ENCODE measurements at places on chromosomes 7 and 10. TPM values are rescaled to one million over a fixed set of nuclear protein-coding genes. Genes with fewer than 3 reads are reported as not detected.

- no peak for DNase-seq
- H3K4me3 ChIP-seq = no peak overlapping the region
- no peak overlapping the region for H3K27ac ChIP-seq
Measured at GRCh38 chr7:127514499-127514898, 70.9 kb downstream of the GCC1 start.

- DNase-seq = no peak
- H3K27ac ChIP-seq = no peak overlapping the region
- H3K4me3 ChIP-seq = no peak overlapping the region
- H3K36me3 ChIP-seq = no peaks in the 10 kb centered on the region
- no peaks in the 10 kb centered on the region for H3K27me3 ChIP-seq
Measured at GRCh38 chr7:122709930-122710646, 7.4 kb upstream of the RNF148 start.

DNA sequence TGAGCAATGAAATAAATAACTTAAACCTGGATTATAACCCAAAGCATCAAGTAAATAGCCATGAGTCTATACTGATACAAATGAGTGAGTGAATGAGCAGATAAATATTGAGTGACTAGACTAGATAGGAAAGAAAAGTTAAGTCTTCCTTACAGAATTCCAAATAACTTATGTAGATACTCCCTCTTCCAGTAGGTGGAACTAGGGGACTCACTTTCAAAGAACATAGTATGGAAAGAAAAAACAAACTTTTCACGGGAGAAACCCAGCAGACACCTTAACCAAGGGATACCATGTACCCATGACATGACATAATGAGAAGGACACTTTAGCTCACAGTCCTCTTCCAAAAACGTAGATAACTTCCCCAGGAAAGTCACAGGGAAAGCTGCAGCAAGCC is 32.2 kb downstream of the CSGALNACT2 start:
- no peaks in the 10 kb centered on the region for H3K36me3 ChIP-seq
- no peaks in the 10 kb centered on the region for H3K4me1 ChIP-seq
- H3K27ac ChIP-seq = no peak overlapping the region
- no peak overlapping the region for H3K4me3 ChIP-seq

Gene TOMM7
- 221 TPM for total RNA-seq

DNA sequence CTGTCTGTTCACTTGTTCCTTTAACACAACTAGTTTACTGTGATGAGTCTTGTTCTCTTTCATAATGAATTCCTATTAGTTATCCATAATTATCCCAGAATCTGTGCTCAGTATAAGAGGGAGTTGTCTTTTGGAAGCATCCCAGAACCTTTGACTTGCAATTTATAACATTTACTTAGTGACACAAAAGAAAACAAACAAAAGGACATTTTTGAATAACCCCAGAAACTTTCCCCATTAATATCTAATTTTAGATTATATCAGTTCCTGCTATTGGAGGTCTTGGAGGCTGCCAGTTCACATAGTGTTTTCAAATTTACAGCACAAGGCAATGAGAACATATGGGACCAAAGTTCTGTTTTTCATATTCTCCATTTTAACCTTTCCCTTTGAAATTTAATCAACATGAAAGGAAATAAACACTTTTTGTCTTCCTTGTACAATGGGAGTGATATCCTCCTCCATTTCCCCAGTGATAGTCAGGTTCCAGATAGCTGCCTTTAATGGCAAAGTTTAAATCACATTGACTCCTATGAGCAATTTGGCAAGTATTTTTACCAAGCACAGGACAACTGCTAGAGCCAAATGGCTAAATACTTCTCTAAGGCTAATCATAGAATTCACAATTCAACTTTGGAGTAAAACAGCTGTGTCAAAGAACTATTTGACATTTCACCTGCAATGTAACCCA is 37.1 kb upstream of the GNAT3 start:
- no peaks in the 10 kb centered on the region for H3K4me1 ChIP-seq
- no peaks in the 10 kb centered on the region for H3K36me3 ChIP-seq
- H3K27ac ChIP-seq = no peak overlapping the region
- no peaks in the 10 kb centered on the region for H3K27me3 ChIP-seq

Gene TFPI2
- total RNA-seq = 49.2 TPM

- H3K36me3 ChIP-seq = no peaks in the 10 kb centered on the region
- H3K27me3 ChIP-seq = no peaks in the 10 kb centered on the region
- H3K27ac ChIP-seq = no peak overlapping the region
- no peak overlapping the region for H3K4me3 ChIP-seq
- no peak for DNase-seq
Measured at GRCh38 chr7:77833136-77833535, 34.6 kb downstream of the PHTF2 start.

Gene LBX1
- total RNA-seq = not detected

DNA sequence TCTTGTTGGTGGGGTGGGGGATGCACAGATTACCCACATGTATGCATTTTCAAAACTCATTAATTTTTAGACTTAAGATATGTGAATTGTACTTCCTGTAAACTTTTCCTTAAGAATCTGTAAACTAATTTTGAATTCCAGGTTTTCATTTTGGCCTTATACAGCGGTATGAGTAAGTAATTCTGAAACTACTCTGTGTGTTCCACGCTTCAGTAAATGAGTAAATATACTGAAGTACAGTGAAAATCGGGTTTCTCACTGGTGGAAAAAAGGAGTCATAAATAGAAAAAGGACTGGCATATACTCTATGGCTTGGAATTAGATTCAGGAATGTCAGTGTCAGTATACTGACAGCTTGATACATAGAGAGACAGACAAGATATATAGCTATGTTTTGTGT is 72.8 kb downstream of the CTTNBP2 start:
- no peaks in the 10 kb centered on the region for H3K27me3 ChIP-seq
- DNase-seq = no peak
- H3K36me3 ChIP-seq = no peaks in the 10 kb centered on the region
- H3K4me1 ChIP-seq = no peaks in the 10 kb centered on the region
- H3K27ac ChIP-seq = no peak overlapping the region

Gene ACTL6B
- total RNA-seq = 0.64 TPM

Gene CLDN4
- total RNA-seq = 59.6 TPM

- H3K4me3 ChIP-seq = no peak overlapping the region
- H3K4me1 ChIP-seq = no peaks in the 10 kb centered on the region
- DNase-seq = no peak
- H3K27ac ChIP-seq = no peak overlapping the region
- H3K27me3 ChIP-seq = no peaks in the 10 kb centered on the region
Measured at GRCh38 chr7:69374044-69374425, 224.2 kb upstream of the AUTS2 start.

- no peaks in the 10 kb centered on the region for H3K27me3 ChIP-seq
- H3K4me3 ChIP-seq = no peak overlapping the region
- DNase-seq = no peak
- no peaks in the 10 kb centered on the region for H3K4me1 ChIP-seq
Measured at GRCh38 chr7:6161463-6162330, 110.7 kb downstream of the CYTH3 start.

Gene NXPH1
- not detected for total RNA-seq

Gene TUBB8
- not detected for total RNA-seq

Gene NKX2-3
- 2.3 TPM for total RNA-seq

GRCh38 chr10:118966076-118966849 is 63.3 kb upstream of the NANOS1 start:
- H3K27me3 ChIP-seq = no peaks in the 10 kb centered on the region
- no peak overlapping the region for H3K27ac ChIP-seq
- no peaks in the 10 kb centered on the region for H3K4me1 ChIP-seq
- no peak for DNase-seq

GRCh38 chr7:73705551-73705920 is 13.9 kb downstream of the STX1A start:
- H3K36me3 ChIP-seq = no peaks in the 10 kb centered on the region
- no peaks in the 10 kb centered on the region for H3K27me3 ChIP-seq
- DNase-seq = no peak
